Subcutaneous preadipocyte (primary cell): ENCODE measurements at places on chromosomes 2 and 18. TPM values are rescaled to one million over a fixed set of nuclear protein-coding genes. Genes with fewer than 3 reads are reported as not detected.

The INO80B gene
- total RNA-seq = 11.4 and 11.5 TPM in 2 replicates

The TSPYL6 gene
- total RNA-seq = not detected in 2 replicates

The FZD7 gene
- total RNA-seq = 5.1 and 7.0 TPM in 2 replicates

The IL1B gene
- total RNA-seq = 0.20 and 0.37 TPM in 2 replicates

The EMILIN2 gene
- total RNA-seq = 14.7 and 21.1 TPM in 2 replicates

The AOX1 gene
- 183 and 229 TPM in 2 replicates for total RNA-seq

The SGPP2 gene
- not detected in 2 replicates for total RNA-seq

The ACAA2 gene
- 42.4 and 55.1 TPM in 2 replicates for total RNA-seq

The RAB6C gene
- not detected in 2 replicates for total RNA-seq
